Epithelial cell of esophagus (primary cell): ENCODE measurements at places on chromosomes 12 and 14.

DNA sequence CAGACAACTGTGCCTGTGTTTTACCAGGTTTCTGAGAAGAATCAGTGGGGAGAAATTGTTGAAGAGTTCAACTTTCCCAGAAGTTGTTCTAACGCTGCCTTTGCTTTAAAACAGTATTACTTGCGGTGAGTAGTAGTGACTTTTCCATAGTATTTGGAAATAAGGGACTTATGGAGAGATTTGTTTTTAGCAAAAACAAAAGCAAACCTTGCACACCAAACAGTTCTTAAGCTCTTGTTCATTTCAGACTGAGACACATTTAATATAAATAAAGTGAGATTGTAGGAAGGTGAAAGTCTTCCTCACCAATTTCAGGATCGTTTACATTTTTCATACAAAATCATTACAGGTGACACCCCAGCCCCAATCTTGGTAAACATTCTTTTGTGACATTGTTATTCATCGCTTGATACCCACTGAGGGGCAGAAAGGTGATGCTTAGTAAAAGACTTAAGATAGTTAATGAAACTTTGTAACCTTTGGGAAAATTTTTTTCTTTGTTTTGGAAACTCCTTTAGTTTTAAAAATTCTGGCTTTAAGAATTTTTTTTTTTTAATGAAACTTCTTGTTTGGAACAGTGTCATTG lies 1.8 kb downstream of the ARID2 start:
- peak; percentile 11 for DNase-seq

GRCh38 chr12:131370791-131371347 lies 340.0 kb upstream of the SFSWAP start:
- DNase-seq: no peak

DNA sequence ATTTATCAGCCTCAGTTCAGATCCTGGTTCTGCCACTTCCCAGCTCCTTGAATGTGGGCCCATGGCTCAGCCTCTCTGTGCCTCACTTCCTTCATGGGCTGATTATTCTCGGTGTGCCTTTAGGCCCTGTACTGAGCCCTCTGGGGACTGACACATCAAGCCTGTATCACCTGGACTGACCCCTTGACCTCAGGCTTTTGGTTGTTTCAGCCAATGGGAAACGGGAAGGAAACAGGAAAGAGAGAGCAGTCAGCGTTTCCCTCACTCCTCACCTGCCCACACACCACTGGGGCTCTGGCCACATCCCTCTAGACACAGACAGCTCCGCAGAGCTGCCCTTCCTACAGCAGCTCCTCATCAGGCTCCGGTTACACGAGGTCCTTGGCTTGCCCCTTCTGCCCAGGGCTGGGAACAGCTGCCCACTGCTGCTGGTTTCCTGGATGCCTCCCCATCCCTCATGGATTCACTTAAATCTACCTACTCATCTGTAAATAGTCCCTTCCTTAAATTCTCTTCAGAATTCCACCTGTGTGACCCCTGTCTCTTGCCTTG lies 37.0 kb upstream of the ITPR2 start:
- no peak for DNase-seq

GRCh38 chr14:23405516-23406025 lies 2.5 kb downstream of the MYH6 start:
- no peak for DNase-seq

GRCh38 chr12:32868885-32869284 lies 27.7 kb downstream of the PKP2 start:
- DNase-seq: no peak

GRCh38 chr14:51490205-51490604 lies 161.5 kb upstream of the FRMD6 start:
- peak; percentile 35 for DNase-seq

DNA sequence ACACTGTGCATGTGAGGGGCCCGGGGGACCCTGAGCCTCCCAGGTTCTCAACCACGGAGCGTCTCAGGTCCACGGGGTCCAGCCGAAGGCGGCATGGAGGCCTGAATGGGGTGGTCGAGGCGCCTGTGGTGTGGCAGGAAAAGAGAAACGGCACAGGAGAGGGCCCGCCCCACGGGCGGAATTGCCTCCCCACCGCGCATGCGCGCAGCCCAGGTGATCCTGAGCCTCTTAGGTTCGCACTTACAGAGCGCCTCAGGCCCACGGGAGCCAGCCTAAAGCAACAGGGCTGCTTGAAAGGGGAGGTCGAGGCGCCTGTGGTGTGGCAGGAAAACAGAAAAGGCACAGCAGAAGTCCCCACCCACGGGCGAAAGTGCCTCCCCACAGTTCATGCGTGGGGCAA lies 311.0 kb downstream of the ALG10 start:
- DNase-seq: no peak

GRCh38 chr12:19030603-19031002 lies 98.9 kb upstream of the PLEKHA5 start:
- peak; percentile 39 for DNase-seq

GRCh38 chr14:70567791-70568190 lies 32.7 kb downstream of the MED6 start:
- DNase-seq: peak; percentile 69

GRCh38 chr12:79717006-79717405 lies 26.2 kb upstream of the PAWR start:
- no peak for DNase-seq
